ENCODE measurements at places on chromosomes 7 and 10. TPM values are rescaled to one million over a fixed set of nuclear protein-coding genes. Genes with fewer than 3 reads are reported as not detected.

GRCh38 chr10:103244666-103245271 lies 918 bp upstream of the RPEL1 start:
- DNase-seq, result peak; percentile 76

- no peak for DNase-seq
These were observed 147.5 kb downstream of the RAB11FIP2 start for GRCh38 chr10:117899181-117899683.

DNA sequence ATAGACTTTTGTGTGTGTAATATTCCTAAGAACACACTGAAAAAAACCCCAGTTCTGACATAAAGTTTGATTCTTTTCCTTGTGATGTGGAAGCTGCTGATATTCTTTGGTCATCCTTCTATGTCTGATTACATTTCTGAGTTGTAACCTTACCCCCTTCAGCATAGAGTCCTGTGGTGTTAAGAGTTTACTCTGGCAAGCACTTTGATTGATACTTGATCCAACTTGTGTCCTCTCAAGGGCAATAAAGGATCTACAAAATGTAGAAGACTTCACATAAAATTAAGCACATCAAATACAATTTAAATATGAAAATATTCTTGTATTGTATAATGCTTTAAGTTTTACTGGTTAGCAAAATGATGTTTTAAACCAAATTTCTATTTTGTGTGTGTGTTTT lies 221.7 kb upstream of the DKK1 start:
- no peak for DNase-seq

Gene LMTK2
- 12.7 TPM for total RNA-seq

- no peak for DNase-seq
These were observed 19.8 kb upstream of the FAM133B start for GRCh38 chr7:92609921-92610518.

GRCh38 chr10:78516756-78517155 lies 483.1 kb downstream of the RPS24 start:
- peak; percentile 11 for DNase-seq

- DNase-seq, result no peak
These were observed 129.4 kb downstream of the WDR11 start for GRCh38 chr10:120980279-120981255.

DNA sequence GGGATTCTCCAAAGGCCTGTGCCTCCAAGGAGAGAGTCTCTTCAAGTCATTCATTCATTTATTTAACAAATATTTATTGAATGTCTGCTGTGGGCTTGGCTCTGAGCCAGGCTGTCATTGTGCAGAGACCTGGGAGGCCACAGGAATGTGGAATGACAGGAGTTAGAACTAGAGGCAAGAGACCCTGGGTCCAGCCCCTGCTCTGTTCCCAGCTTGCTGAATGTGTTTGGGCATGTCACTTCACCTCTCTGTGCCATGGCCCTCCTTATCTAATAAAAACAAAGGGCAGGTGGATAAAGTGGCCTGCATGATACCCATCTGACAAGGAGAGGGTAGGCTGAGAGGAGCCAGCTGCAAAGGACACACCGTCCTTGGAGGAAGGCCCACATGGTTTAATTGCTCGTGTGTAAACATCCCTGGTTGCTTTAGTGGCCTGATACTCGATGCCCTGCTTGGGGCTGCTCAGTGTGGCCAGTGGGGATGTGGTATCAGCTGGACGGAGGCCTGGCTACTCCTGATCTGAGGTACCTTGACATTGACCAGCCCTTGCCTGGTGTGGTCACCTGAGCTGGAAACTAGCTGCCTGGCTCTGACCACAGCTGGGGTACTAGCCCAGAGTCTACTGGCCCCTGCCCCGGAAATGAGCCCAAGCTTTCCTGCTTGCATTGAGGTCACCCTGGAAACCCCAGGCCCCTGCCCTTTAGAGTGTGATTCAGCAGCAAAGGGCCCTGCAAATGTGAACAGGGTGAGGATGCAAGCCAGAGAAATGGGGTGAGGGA lies 116.2 kb downstream of the CDH23 start:
- no peak for DNase-seq

DNA sequence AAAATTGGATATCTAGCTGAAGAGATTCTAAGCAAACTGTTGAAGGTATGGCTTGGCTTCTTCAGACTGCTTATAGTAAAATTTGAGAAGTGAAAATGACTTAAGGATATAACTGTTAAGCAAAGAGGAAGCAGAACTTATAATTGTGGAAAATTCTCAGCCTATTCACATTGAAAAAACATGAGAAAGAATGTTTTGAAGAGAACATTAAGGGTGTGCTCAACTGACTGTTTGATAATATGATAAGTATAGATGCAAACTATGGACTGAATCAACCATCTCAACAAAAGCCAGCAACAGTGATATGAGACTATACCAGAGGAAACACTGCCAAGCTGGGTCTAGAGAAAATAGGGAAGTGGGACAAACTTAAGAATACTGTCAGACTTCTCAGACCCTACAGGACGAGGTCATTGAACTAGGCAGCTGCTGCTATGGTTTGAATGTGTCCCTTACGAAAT lies 133.1 kb upstream of the PPP1R3A start:
- DNase-seq, result no peak

- no peak for DNase-seq
These were observed 223.1 kb upstream of the KLF14 start for GRCh38 chr7:130957137-130957513.

Gene CALML3
- not detected for total RNA-seq

DNA sequence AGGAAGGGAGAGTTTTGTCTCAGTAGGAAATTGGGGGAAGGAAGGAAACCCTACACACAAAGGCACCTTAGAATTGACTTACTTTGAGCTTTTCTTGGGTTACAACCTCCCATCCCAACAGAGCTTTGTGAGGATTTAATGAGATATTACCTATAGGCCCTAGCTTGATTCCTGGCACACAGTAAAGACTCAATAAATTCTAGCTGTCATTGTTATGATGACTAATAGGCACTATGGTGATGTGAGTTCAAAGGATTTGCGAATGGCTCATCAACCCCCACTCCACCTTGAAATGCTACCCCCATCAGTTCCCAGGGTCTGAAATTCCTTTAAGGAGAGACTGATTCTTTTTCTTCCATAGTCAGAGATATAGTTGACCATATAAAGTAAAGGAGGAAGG lies 67.9 kb upstream of the SMNDC1 start:
- DNase-seq, result no peak

Gene OR9A2
- not detected for total RNA-seq

GRCh38 chr7:98287486-98287959 lies 6.0 kb downstream of the BRI3 start:
- DNase-seq, result no peak

DNA sequence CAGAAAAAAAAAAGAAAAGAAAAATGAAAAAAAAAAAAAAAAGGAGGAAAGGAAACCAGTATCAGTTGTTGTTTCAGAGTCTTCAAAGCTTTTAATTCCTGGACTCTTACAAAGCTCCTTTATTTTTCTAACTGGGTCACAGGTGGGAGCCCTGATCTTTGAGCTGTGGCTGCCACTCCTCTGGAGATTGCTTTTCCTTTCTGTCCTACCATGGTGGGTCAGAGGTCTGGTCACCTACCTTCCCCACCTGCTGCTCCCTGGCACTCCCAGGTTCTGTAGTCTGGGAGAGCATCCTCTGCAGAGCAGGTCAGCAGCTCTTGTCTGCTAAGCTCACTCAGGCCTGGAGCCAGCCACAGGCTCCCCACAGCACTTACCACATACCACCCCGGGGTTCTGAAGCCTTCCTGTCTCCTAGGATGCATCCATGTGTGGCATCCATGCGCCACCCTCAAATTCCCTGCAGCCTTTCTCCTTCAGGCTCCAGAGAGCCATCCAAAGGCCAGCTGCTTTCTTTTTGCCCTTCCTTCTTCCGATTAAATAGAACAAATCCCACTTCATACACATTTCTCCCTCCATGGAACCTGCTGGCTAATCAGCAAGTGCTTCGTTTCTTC lies 73.2 kb upstream of the TPK1 start:
- DNase-seq, result no peak

Gene CCDC71L
- 15.2 TPM for total RNA-seq

GRCh38 chr7:46123-46829 lies 146.1 kb upstream of the FAM20C start:
- no peak for DNase-seq

- peak; percentile 70 for DNase-seq
These were observed 717 bp downstream of the CNPY4 start for GRCh38 chr7:100119970-100120732.

Gene VAX1
- total RNA-seq, result not detected

DNA sequence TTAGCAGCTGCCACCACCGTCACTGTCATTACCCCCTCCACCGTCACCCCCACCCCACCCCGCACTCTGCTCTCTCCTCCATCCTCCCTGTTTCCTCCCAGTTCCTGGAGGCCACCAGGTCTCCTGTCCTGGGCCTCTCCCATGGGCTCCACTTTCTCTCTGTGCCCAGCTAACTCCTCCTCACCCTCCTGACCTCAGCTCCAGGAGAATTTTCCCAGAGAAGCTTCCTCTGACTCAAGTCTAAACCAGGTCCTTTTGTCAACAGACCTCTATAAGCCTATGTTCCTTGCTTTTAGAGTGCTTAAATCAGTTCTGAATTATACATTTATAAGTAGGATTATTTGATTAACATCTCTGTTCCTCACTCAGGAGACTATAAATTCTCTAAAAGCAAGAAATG lies 150.0 kb downstream of the ARHGAP12 start:
- no peak for DNase-seq

DNA sequence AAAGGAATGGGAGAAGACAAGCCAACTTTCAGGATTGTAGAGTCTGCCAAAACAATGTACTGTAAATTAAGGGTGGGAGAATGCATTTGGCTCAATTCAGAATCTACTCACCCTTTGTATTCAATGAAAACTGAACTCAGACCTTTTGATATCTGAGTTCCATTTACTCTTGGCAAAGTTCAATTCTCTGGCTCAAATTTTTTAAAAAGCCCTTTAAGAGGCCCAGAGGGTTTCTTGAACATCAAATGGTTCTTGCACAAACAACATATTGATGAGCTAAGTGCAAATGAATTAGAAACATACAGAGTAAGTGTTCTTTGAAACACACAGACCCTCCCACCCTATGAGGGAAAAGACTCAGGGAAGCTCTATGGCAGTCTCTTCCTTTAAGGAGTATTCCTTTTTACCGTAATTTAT lies 5.2 kb upstream of the XPNPEP1 start:
- DNase-seq, result no peak

Gene TMEM139
- total RNA-seq, result 22.0 TPM

Gene AUTS2
- 26.1 TPM for total RNA-seq

GRCh38 chr10:103980288-103980906 lies 13.5 kb downstream of the SLK start:
- DNase-seq, result no peak

DNA sequence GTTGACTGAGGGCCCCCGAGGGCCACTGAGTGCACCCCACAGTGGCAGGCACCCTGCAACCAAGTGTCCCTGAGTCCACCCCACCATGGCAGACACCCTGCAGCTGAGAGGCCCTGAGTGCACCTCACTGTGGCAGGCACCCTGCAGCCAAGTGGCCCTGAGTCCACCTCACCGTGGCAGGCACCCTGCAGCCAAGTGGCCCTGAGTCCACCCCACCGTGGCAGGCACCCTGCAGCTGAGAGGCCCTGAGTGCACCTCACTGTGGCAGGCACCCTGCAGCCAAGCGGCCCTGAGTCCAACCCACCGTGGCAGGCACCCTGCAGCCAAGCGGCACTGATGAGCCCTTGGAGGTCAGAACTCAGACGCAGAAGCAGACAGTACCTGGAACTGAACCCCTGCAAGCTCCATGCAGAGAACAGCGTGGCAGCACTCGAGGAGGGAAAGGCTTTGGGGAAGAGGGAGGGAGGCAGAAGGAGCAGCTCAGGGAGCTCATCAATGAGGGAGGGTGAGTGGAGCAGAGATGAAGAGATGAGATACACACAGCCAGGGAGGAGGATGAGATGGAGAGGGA lies 156.5 kb downstream of the WDR37 start:
- DNase-seq, result peak; percentile 43

DNA sequence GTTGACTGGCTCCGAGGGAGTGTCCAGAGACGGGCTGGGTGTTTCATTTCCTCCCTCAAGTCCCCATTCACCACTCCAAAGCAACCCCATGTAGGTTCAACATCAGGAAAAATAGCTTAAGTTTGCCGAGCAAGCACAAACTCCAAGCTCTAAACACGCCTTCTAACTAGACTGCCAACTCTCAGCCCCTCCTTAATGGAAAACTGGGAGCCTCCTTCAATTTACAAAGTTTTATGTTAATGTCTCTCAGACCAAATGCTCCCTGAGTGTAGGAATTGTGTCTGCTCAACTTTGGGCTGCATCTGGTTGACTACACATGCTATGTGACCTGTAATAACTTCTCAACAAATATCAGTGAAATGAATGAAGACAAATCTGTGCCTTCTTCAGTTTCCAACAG lies 87.5 kb downstream of the FAM204A start:
- no peak for DNase-seq

DNA sequence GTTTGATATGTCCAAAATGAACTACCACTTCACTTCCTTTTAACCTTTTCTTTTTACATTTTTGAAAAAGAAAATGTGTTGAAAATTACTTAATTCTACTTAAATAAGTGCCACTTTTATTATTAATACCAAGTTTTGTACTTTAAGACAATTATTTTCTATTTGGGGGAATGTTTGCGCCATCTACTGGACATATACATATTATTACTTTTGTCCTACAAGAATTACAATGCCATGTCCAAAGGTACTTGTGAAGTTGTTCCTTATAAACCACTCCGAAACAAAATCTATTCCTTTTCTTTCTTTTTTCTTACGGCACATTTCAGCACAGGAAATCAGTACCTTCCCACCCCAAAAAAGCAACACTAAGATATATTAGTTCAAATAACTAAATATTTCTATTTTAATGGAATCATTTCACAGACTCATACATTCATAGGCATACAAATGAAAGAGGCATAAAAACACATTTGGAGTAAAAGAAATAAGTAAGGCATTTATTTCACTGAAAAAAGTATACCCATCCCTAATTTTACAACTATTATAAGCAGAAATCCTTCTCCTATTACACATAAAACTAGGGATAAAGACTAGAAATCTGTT lies 169.9 kb downstream of the RNF133 start:
- DNase-seq, result no peak

DNA sequence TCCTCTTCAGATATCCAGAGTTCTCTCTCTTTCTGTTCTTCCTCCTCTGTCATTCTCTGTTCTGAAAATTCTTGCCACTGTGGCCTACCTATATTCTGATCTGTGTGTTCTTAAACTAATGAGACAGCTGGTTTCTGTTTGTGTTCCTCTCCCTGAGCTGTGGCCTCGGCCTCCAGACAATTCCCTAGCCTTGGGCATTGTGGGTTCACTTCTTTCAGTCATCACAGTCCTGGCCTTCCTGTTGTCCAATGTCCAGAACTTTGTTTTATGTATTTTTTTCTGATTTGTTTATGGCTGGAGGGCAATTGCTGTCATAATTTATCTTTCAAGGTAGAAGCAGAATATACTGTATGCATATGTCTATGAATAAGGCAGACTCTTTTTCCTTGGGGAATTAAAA lies 173.2 kb upstream of the MTPN start:
- DNase-seq, result no peak

DNA sequence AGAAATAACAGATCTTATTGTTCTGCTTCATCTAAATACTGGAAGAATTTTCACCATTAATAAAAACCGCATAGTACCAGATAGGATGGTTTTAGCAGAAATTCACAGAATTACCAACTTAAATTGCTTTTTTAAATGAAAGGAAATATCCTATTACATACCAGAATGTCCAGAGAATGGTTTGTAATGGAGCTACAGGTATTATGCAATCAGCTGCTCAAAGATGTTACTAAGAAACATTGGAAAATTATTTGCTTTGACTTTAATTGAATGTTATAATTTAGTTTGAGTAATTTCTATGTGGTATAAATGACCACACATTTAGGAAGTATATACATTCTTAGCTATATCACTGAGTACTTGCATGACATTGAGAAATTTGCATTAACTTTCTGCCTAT lies 338.3 kb downstream of the ETV1 start:
- no peak for DNase-seq

Data from left lobe of liver (tissue), 2 donors.